ENCODE measurements at places on chromosomes 11 and 22.
A peak's percentile ranks its signal among the peaks of the same experiment; 100 is the strongest.

- no peak for DNase-seq
Observed at GRCh38 chr11:2212411-2213251, 41.0 kb upstream of the TH start.

DNA sequence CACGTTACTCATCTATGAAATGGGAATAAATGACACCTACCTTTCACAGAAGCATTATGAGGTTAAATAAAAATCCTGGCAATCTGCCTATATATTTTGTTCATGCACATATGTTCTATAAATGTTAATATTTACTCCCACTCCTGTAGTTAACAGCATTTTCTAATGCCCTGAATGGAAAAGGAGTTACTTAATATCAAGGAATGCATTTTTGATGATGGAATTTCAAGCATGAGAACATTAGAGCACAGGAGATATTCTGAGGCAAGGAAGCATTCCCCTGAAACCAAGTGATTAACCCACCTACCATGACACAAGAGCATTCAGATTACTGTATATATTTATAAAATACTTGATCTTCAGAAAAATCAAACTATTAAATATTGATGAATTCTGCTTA is 102.1 kb downstream of the ARHGAP32 start:
- DNase-seq: no peak

GRCh38 chr11:59198726-59199125 is 14.0 kb downstream of the MPEG1 start:
- DNase-seq: no peak

DNA sequence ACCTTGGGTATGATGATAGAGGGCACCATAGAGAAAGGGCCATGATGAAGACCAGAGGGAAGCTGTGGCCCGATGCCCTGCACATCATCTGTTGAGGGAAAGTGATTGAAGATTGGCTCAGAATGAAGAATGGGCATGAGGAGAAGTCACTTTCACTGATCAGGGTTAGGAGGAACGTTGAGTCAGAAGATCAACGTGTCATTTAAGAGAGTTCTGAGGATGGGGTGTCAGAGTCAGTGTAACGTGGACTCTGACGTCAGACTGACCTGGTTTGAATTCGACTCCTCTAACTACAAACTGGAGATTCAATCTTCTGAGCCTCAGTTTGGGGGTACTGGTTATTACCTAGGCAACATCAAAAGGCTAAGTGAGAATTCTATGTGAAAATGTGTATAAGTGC is 352.6 kb downstream of the DDX10 start:
- DNase-seq: no peak

DNA sequence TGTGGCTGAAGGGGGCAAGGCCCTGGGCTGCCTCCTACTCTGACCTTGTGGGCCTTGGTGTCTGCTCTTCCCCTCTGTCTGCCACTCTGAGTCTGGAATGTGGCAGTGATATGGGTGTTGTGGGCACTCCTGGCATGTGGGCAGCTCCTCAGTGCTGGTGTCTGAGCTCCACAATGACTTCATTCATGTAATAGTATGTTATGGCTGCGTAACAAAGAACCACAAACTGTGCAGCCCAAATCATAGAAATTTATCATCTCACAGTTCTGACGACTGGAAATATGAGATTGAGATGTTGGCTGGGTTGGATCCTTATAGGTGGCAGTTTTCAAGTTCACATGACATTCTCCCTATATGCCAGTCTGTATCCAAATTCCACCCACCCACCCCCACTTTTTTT is 59.1 kb downstream of the BCR start:
- no peak for DNase-seq

- DNase-seq: no peak
Observed at GRCh38 chr11:71200172-71200716, 52.1 kb downstream of the SHANK2 start.

GRCh38 chr11:79089601-79090000 is 351.2 kb downstream of the TENM4 start:
- no peak for DNase-seq

GRCh38 chr11:11780858-11781257 is 60.9 kb upstream of the USP47 start:
- no peak for DNase-seq

GRCh38 chr11:7899418-7899817 is 31.6 kb downstream of the OR10A6 start:
- no peak for DNase-seq

DNA sequence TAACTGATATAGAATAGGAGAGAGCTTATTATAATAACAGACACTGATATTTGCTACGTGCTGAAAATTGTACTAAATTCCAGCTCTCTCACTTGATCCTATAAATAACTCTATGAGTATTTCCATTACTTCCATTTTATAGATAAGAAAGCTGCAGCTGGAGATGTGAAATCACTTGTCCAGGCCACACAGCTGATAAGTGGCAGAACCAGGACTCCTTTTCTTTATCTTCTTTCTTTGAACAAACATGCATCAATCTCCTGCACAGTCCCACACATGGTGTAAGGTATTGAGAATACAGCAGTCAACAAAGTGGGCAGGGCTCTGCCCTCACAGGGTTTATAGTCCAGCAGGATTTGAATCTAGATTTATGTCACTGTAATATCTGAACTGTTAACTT is 652.1 kb downstream of the NELL1 start:
- DNase-seq: no peak

DNA sequence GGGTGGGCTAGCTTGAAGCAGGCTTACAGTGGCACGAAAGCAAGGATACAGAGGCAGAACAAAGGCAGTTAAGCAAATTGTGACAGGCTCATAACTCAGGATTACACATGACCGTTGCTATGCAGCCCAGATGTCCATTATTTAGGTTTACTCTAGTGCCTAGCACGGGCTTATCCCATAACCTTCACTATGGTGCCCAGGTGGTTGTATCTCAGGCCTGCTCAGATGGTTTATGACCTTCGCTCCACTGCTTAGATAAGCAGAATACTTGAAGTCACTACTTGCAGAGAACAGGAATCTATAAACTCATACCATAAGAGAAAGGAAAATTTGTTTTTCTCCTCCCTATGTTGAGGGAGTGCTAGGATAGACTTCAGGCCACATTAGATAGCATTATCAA is 9.0 kb downstream of the OR6M1 start:
- DNase-seq: no peak

- DNase-seq: no peak
Observed at GRCh38 chr11:13262096-13262495, 15.5 kb upstream of the BMAL1 start.

GRCh38 chr11:117201658-117202305 is 2.6 kb downstream of the TAGLN start:
- DNase-seq: no peak

- DNase-seq: no peak
Observed at GRCh38 chr11:125261588-125261987, 97.0 kb downstream of the PKNOX2 start.

- no peak for DNase-seq
Observed at GRCh38 chr22:37212174-37212906, at the start of gene SSTR3. TSS of gene SSTR3 (minus strand) at chr22:37212477. CDS start at chr22:37207803, 4,674 bp downstream.

DNA sequence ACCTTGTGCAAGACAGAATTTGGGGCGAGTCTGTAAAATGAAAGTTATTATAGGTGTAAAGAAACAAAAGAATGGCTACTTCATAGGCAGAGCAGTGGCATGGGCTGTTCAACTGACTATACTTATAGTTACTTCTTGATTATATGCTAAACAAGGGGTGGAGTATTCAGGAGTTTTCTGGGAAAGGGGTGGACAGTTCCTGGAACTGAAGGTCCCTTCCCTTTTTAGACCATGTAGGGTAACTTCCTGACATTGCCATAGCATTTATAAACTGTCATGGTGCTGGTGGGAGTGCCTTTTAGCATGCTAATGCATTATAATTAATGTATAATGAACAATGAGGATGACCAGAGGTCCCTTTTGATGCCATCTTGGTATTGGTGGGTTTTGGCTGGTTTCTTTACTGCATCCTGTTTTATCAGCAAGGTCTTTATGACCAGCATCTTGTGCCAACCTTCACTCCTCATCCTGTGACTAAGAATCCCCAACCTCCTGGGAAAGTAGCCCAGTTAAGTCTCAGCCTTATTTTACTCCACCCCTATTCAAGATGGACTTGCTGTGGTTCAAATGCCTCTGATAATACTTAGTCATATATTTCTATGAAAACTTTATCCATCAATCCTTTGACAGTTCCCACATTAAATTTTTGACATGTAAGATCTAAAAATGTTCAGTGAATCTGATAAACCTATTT is 118.6 kb downstream of the ARHGAP42 start:
- DNase-seq: no peak

- DNase-seq: no peak
Observed at GRCh38 chr11:120717623-120718022, 206.1 kb downstream of the GRIK4 start.

DNA sequence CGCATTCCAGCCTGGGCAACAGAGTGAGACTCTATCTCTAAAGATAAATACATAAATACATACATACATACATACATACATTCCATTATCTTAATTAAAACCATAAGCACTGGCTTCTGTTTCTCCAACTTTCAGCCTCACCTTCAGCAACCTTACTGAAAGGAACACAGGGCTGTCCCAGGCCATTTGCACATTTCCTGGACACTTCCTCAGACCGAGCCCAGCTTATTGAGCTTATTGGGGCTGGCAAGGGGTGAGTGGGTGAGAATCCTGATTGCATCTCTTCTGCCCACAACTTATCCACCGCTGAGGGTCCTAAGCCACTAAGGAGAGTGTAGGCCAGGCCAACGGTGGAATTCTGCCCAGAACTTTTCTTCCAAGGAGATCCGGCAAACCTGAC is 16.5 kb upstream of the LRP5 start:
- DNase-seq: no peak

GRCh38 chr11:119368121-119369034 is 13.1 kb downstream of the USP2 start:
- peak; percentile 85 for DNase-seq

- DNase-seq: peak; percentile 6
Observed at GRCh38 chr22:49268924-49269323, 558.7 kb downstream of the BRD1 start.

DNA sequence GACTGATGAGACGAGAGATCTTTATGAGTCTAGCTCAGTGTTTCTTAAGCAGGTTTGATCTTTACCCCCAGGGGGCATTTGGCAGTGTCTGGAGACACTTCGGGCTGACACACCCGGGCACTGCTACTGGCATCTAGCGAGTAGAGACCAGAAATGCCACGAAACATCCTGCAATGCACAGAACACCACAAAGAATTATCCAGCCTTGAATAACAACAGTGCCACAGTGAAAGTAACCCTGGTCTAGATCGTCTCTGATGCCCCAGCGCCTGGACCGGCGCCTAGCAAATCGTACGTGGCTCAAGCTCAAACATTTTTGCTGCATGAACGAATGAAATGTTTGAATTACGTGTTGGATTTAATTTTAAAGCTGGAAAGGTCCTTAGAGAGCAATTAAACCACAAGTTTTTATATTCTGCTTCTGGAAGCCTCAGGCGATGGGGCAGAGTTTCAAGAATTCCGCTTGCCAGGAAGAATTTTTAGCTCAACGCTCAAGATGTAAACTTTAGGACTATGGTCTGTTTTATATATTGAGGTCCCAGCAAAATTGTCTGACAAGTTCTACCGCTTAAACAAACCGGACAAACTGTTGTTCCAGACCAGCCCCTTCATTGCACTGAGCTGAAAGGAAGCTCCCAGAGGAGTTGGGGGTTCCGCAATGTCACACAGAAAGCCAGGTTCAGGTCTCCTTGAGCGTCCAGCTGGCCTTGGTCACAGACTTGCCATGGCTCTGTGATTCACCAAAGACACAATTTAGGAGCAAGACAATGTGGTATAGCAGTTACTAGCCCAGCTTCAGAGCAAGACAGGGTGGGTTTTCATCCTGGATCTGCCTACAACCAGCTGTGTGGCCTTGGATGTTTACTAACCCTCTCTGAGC is 44.2 kb upstream of the SMTN start:
- DNase-seq: peak; percentile 42

DNA sequence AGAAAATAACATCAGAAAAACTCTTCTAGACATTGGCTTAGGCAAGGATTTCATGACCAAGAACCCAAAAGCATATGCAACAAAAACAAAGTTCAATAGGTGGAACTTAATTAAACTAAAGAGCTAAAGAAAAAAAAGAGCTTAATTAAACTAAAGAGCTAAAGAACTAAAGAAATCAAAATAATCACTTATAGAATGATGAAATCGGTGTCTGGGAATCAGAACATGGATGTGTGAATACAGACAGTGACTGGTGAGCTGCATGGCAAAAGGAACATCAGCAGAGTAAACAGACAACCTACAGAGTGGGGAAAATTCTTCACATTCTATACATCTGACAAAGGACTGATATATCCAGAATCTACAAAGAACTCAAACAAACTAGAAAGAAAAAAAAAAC is 41.4 kb downstream of the ZNF280B start:
- no peak for DNase-seq

- DNase-seq: no peak
Observed at GRCh38 chr11:116651098-116651736, 121.6 kb downstream of the BUD13 start.

- DNase-seq: no peak
Observed at GRCh38 chr11:68664141-68664540, 20.2 kb upstream of the GAL start.

DNA sequence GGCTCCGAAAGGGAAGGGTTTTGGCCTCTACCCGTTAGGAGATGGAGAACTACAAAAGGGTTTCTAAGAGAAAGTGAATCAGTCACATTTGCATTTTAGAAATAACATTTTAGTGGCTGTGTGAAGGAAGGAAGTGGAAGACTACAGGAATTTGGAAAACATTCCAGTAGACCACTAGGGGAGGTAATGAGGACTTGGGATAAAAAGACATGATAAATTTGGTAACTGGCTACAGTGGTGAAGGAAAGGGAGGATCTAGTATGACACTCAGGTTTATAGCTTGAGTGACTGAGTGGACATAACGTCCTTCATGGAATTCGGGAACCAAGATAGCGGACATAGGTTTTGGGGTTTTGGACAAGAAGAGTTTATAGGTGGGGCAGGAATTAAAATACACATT is 7.0 kb upstream of the RRM1 start:
- no peak for DNase-seq

- DNase-seq: no peak
Observed at GRCh38 chr11:17601256-17601671, 54.2 kb downstream of the OTOG start.

DNA sequence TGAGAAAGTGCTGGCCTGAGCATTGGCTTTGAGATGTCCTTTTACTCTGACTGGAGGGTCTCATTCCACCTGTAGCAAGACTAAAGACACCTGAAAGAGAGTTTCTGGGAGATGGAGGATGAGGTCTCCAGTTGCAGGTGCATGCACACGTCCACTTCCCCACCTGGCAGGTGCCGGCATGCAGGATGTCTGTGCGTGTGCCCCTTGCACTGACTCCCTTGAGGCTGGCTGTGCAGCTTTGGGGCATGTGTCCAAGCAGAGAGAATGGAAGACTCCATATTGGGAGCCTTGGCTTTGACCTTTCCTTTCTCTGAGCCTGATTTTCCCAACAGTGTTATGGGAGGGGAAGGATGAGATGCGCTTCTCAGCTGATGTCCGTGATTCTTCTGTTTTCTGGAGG is 44.0 kb upstream of the TUB start:
- no peak for DNase-seq

- peak; percentile 31 for DNase-seq
Observed at GRCh38 chr11:75280770-75281468, 40.3 kb downstream of the TPBGL start.
